Progenitor cell of endocrine pancreas (in vitro differentiated cells): ENCODE measurements at places on chromosomes 2 and 18.

GRCh38 chr2:240396623-240397541 is 38.6 kb upstream of the GPC1 start:
- DNase-seq = no peak

- DNase-seq = no peak
Measured at GRCh38 chr2:43397411-43397810, 171.0 kb upstream of the ZFP36L2 start.

- no peak for DNase-seq
Measured at GRCh38 chr2:145753966-145754365, 1234.0 kb upstream of the ZEB2 start.

- DNase-seq = no peak
Measured at GRCh38 chr2:151299920-151300539, 10.6 kb upstream of the NMI start.

- DNase-seq = no peak
Measured at GRCh38 chr2:214560176-214560575, 149.3 kb downstream of the VWC2L start.

GRCh38 chr2:54176577-54176976 is 61.2 kb downstream of the ACYP2 start:
- DNase-seq = no peak

- DNase-seq = no peak
Measured at GRCh38 chr2:132550946-132551345, 119.1 kb downstream of the LYPD1 start.

- DNase-seq = no peak
Measured at GRCh38 chr2:126719833-126720351, 63.9 kb downstream of the GYPC start.

DNA sequence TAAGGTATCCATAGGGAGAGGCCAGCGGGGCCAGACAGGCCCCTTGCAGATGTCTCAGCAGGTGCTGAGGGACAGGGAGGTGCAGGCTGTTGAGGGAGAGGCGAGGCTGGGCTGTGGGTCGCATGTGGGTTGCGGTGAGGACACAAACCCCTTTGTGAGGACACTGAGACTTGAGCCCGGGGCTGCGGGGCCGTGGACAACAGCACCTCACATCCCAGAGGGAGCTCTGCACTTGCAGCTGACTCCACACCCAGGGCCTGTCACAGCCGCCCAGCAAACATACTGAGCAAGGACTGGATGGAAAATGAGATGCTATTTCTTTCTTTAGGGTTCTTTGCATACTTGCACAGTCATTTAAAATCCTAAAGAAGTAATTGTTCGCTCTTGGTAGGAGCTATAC is 95.3 kb upstream of the NFATC1 start:
- DNase-seq = no peak

DNA sequence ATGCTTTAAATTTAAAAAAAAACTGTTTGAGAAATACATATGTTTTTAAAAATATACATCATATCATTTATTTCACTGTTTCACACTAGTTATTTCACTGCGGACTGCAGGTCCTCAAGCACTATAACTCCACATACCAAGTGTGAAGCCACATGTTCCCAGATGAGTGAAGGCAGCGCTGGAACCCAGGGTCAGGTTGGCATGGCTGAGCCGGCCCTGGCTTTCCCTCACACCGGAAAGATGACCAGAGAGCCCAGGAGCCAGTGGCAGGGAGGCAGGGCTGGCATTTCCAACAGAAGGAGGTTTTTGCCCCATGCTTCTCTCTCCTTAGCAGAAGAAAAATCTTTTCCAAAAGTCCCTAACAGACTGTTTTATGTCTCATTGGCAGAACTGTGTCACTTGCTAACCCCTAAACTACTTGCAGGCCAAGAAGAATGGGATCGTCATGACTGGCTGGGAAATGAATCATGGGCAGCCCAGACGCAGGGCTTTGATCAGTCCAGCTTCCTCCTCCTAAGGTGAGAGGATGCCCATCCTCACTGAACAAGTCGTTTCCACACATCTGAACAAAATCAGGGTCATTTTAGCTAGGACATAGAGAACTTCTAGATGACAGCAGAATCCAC is 287.6 kb upstream of the HNRNPA3 start:
- DNase-seq = no peak

- no peak for DNase-seq
Measured at GRCh38 chr2:134206573-134206972, 47.3 kb upstream of the MGAT5 start.

DNA sequence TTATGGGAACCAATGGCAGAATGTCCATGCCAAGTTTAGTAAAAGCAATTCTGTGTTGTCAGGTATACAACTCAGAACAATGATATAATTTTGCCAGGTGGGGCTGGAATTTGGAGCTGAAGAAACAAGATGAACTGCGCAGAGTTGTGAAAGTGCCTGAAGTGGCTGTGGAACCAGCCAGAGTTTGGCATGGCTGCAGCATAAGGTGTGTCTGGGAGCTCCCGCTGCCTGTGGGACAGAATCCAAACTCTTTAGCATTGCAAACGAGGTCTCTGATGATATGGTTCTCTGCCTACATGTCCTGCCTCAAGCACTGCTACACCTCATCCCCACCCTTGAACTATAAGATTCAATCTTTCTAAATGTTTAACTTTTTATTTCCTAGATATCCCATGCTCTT is 909.7 kb downstream of the EPHA4 start:
- no peak for DNase-seq

DNA sequence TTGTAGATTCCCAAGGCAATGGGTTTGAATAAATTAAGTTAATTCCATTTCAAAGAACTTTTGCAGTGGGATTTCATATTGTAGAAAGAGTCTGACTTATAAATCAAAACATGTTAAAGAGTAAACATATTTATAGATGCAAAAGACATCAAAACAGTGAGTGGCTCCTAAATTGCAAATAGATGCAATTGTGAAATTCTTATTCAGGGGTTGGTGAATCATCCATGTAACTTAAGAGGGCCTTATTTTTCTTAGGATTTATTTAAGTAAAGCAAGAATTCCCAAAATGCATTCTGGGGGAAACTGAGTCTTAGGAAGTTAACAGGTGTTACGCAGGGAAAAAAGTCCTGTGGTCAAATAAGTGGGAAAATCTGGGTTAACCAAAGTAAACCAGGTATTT is 11.3 kb downstream of the TANC1 start:
- no peak for DNase-seq

DNA sequence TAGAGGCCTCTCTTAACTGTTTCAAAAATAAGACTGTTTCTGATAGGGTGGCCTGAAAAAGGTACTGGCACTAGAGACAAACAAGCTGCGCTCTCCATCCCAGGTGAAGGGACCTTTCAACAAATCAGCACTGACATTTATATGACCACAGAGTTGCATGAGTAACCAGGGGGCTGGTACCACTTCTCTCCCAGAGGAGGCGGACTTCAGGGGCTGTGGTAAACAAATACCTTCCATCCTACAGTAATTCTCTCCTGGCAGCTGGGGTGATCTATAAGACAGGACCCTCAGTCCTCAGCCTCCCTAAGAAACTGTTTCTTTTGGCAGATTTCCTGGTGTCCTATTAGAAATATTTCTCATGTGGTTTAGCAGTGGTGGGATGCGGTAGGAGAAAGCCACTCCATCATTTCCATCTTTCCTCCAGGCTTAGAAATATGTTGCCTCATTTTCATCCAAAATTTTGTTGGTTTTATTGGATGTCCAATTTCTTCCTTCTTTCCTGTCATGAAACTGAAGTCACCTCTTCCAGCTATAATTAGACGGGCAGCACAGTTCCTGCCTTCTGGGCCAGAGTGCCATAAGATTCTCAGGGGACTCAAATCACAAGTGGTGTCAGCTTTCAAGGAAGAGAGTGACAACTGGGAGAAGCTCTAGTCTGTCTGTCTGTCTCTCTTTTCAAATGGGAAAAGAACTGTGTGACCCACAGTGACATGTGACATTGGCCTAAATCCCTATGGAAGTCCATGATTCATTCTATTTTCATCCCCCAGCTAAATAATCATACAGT is 96.4 kb downstream of the CYRIA start:
- DNase-seq = no peak

DNA sequence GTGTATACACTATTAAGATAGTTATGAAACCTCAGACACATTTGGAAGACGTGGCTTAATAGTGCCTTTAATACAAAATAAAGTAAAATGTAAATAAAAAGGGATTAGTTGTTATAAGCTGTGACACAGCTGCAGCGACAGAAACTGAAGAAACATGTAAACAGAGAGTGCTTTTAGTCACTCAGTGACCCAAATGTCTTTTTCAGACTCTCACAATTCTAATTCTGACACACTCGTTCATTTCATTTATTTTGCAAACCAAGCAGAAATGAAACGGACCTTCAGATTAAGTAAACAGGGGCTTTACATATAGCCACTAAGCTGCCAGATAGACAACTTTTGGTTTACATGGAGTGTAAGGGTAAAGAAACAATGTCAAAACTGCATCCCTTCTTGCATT is 181.0 kb upstream of the ETAA1 start:
- DNase-seq = no peak

DNA sequence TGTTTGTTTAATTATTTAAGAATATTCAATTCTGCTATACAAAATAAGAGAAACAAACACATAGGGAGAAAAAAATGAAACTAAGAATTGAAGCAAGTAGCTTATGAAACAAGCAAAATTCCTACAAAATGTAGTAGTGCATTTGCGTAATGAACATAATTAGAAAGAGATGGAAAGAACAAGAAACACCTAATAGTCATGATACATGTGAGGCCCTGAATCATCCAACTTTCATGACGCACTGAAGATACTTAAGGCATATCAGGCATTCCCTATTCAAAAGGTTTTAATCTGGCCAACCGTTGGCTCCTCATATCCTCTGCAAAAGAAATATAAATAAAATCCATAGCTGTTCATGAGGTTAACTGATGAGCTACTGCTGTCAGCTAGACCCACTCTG is 14.5 kb upstream of the NAB1 start:
- no peak for DNase-seq

GRCh38 chr18:74796841-74797576 is 199.3 kb downstream of the ZNF407 start:
- no peak for DNase-seq

DNA sequence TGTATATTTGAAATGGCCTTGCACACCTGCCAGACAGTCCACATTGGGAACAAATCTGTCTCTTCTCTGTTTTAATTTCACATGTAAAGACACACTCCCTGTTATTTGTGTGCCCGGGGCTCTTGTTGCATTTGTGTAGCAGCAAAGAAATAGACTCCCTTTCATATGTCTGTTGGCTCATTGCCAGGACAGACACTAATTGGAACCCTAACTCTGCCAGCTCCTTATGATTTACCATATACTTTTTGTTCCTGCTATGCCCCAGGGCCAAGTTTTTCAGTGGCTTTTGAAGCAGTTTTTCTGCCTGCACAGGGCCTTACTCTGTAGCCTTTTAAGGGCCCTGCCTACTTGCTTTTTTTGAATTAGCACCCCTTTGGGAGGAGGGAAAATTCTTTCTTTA is 396.9 kb downstream of the DLGAP1 start:
- no peak for DNase-seq

DNA sequence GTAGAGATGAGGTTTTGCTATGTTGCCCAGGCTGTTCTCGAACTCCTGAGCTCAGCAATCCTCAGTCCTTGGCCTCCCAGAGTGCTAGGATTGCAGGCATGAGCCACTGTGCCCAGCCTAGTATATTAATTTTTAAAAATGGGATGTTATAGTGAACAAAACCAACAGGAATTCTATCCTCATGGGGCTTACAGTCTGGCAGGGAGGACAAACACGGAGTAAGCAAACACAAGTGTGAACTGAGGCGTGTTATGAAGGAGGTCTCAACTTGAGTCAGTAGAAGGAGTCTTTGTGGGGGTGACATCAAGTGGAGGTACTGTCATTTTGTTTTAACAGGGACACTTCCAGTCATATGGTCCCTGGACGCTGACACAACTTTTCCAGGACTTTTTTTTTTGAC is 33.1 kb downstream of the EMILIN2 start:
- DNase-seq = no peak

GRCh38 chr2:155733091-155733853 is 599.2 kb downstream of the NR4A2 start:
- DNase-seq = no peak

- no peak for DNase-seq
Measured at GRCh38 chr2:105509269-105510086, 110.6 kb upstream of the FHL2 start.

DNA sequence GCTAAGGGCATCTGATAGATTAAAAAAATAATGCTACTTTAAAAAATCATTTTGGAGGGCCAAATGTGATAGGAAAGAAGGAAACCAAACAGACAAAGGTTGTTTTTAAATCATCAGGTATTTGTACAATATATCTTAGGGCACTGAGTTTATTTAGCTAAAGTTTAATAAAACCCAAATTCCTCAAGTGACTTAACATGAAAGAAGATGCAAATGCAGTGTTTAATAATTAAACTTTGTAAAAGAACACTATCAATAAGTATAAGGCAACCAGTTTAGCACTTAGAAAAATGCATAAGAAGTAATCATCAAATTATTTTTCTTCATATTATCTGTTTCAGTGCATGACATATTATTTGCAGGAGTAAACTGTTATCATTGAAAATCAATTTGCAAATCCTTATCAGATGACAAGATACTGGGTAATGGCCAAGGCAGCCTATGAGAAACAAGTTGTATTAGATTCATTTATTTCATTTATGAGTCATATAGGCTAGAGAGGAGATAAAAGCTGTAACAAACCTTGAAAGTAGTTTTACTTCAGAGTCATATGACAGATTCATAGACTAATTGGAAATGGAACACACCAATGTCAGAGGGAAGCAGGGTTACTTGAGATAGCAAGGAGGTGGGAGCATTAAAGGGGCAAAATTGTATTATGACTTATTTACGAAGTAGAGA is 165.5 kb downstream of the GCA start:
- no peak for DNase-seq

DNA sequence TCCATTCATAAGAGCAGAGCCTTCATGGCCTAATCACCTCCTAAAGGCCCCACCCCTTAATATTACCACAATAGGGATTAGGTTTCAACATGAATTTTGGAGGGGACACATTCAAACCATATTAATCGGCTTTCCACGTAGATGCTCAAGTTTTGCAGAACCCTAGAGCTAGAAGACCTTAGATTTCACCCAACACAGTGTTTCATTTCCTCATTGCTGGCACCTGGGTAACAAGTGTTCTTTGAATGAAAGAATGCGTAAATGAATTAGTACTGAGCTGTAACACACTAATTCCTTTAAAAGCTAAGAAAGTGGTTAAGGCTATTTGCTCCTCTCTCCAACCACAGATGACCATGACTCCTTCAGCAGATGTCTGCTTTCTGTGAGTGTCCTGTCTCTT is 252.5 kb downstream of the SMAD2 start:
- no peak for DNase-seq

DNA sequence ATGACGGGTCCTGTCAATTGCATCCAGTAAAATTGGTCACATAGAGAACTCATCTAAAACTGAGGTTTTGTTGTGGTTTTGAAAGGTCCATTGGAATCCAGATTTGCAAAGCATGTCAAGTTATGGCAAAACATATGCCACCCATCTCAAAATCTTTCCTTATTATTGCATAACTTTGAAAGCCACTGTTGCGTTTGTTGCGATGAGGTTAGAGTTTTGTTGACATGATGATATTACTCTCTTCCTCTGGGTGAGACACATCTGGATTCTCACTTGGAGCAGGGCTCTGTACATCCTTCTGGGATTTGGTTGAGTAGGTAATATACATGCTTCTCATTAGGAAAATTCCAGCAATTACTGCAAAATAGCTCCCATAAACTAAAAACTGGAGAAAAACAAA is 20.6 kb downstream of the SCYGR5 start:
- no peak for DNase-seq
